ENCODE measurements at places on chromosomes 1 and 21.

- DNase-seq, result no peak
These were observed 49.4 kb downstream of the DYRK1A start for GRCh38 chr21:37415939-37416338.

GRCh38 chr1:86271046-86271445 is 114.5 kb upstream of the COL24A1 start:
- no peak for DNase-seq

DNA sequence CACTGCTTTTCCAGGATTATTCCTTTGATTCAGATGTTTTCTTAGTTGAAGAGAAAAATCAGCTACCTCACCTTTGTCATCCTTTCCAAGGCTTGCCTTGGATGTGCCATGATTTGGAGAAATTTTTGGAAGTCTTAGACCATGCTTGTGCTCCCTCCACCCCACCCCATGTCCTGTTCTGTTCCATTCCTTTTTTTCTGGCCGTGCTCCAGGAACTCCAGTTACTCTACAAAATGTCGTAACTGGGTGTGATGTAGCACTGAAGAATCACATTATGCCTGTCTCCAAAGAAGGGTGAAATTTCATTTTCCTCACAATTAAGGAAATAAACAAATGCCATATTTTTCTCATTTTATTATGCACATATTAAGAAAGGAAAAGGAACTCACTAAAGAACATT is 217.8 kb upstream of the ZRANB2 start:
- no peak for DNase-seq

DNA sequence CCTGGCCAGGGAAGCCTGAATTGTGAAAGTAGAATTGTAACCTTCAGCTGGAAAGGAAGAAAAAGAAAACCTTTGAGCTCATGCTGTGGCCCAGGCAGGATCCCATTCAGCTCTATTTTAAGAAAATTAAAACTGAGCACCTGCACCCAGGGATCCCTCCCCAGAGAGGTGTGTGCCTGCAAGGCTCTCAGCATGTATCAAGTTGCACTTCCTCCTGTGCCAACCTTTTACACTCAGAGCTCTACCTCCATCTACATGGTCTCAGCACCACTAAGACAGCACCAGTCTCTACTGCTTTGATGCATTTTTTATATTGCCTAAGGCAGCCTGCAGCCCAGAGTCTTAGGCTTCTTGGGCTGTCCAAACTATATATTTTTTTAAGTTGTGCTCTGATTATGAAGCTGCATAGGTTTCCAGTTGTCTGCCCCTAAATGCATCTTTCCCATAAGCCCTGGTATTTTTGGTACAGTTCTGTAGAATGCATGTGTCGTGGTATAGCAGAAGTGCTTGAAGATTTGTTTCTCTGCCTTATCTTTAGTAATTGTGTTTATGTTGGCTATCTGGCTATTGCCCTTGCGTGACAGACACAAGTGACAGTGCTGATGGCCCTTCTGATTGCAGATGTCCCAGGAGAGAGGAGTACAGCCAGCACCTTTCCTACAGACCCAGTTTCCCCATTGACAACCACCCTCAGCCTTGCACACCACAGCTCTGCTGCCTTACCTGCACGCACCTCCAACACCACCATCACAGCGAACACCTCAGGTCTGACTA is 63.1 kb downstream of the PTPRC start:
- no peak for DNase-seq

- no peak for DNase-seq
These were observed 544.4 kb upstream of the CXADR start for GRCh38 chr21:16968436-16968835.

DNA sequence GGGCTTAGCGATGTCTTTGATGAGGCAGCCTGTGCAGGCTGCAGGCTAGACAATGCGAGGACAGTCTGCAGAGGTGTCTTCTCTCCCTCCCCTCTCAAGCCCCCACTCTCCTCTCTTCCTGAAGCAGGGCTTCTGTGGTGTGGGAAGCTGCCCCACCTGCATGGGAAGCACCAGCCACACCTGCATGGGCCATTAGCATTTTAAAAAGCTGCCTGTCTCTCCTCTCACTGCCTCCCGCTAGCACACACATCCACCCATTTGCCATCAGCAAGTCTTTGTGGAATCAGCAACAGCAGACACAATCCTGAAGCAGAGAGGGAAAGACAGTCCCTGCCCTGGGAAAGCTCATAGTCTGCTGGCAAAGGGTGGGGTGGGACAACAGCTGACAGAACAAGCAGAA is 53.1 kb downstream of the NAV1 start:
- DNase-seq, result no peak

GRCh38 chr1:48530727-48531351 is 58.8 kb upstream of the SPATA6 start:
- DNase-seq, result peak; percentile 49

- DNase-seq, result peak; percentile 65
These were observed 17.6 kb downstream of the FCRL4 start for GRCh38 chr1:157580179-157580827.

GRCh38 chr1:212077028-212077427 is 41.5 kb downstream of the DTL start:
- DNase-seq, result peak; percentile 79

Measured in foreskin keratinocyte (primary cell).